ENCODE measurements at places on chromosomes 7 and 10. TPM values are rescaled to one million over a fixed set of nuclear protein-coding genes. Genes with fewer than 3 reads are reported as not detected.

The CUEDC2 gene
- 63.9 TPM for total RNA-seq

The CCDC172 gene
- not detected for total RNA-seq

The SPDYE16 gene
- not detected for total RNA-seq

The VIPR2 gene
- total RNA-seq: 0.03 TPM

The DRGX gene
- not detected for total RNA-seq

The FAM107B gene
- 137 TPM for total RNA-seq

The ARHGAP22 gene
- 4.7 TPM for total RNA-seq

The TRPV5 gene
- total RNA-seq: not detected

The COX19 gene
- 5.3 TPM for total RNA-seq

The MRPS24 gene
- total RNA-seq: 271 TPM

The PTPN20 gene
- total RNA-seq: 4.7 TPM
